ENCODE measurements at places on chromosomes 5 and 9.

DNA sequence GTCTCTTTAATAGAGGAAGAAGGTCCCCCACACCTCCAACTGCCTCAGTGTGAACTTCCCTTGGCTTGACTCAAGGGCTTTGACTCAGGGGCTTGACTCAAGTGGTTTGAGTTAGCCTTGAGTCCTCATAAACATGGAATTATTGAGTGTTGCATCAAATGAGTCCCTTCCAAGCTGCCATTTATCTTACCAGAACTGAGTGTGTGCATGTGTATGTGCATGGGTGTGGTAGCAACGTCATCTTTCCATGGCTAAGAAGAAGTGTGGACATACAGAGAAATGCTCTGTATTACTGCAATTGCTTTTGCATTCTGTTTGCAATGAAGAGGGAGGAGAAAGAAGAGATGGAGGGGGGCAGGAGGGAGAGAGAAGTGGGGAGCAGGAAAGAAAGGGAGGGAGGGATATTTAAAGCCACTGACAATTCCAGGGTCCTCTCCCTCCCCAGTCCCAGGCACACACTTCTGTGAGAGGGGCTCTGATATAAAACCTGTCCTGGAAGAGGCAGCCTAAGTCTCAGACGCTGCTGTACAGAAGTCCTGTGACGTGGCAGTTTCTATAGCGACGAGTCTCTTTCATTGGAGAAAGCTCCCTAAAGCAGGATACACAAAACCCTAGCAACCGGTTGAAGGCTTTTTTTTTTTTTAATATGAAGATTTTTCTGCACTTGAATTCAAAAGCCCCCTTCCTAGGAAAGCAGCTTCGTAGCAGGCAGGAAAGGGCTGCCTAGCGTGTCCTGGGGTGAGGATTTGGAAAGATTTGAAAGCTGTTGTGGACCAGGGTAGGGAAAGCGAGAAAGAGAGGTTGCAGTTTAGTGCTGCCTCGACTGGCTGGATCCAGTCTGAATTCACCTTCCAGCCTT is 93.3 kb upstream of the MAP1B start:
- DNase-seq: no peak

- DNase-seq: no peak
Observed at GRCh38 chr9:123150708-123151503, 117.4 kb downstream of the GPR21 start.

DNA sequence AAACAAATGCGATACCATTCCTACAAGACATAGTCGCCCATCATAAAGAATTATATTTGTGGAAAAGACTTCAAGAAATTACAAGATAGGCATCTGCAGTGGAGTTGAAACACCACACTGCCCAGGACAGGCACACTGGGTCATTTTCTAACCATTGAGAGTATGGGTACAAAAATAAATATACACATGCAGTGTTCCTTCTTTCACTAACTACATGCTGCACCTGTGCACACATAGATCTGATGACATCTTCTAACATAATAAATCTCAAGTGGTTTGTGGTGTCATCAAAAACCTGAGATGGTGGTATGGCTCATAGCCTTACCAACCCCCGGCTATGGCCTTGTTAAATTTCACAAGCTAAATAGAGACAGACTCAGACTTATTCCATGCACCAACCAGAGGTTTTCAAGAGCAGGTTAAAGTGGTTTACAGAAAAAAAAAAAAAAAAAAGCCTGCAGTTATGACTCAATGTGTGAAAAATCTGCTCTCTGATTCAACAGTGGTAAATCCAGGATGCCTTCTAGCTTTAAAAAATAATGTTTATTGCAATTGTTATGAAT is 12.4 kb upstream of the NFIB start:
- no peak for DNase-seq

GRCh38 chr9:116452634-116453033 is 234.5 kb upstream of the TRIM32 start:
- DNase-seq: no peak

DNA sequence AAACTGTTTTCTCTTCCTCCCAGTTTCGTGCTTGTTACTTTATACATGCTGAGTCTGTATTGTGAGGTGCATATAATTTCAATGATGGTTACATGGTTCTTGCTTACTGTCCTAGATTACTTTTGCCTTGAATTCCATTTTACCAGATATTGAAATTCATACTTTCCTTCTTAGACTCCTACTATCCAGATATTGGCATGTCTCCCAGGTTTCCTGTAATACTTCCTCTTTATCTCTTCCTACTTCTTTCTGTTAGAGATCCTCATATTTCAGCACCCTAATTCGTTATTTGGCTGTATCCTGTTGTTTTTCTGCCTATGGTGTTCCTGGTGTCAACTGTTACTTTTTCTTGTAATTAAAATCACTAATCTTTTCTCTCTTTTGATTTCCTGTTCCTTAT is 522.1 kb downstream of the CCDC171 start:
- no peak for DNase-seq

GRCh38 chr5:109350537-109351270 is 59.1 kb downstream of the PJA2 start:
- DNase-seq: no peak

GRCh38 chr5:52789378-52789777 is 1.7 kb downstream of the ITGA1 start:
- no peak for DNase-seq

GRCh38 chr9:89461265-89461664 is 36.6 kb downstream of the SEMA4D start:
- DNase-seq: no peak

DNA sequence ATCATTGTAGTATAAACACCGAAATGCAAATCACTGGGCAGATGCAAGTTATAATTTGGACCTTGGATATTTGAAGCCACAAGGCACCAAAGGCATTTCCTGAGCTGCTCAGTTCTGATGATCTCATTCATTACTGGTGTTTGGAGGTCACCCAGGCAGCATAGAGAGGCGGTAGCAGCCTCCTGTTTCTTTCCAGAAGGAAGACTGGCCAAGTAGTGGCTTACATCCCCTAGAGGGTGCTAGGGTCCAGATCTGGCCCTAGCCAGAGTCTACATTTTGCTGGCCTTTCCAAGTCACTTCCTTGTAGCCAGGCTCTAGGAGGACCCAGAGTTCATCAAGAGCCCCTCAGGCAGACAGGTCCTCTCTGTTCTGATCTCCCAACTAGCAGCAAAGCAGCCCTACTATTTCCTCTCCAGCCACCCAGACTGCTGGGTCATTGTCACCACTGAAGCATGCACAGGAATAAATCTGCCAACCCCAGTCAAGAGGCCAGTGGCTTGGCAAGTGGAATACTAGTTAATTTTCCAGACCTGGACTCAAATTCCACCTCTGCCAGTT is 33.4 kb upstream of the TTC1 start:
- no peak for DNase-seq

DNA sequence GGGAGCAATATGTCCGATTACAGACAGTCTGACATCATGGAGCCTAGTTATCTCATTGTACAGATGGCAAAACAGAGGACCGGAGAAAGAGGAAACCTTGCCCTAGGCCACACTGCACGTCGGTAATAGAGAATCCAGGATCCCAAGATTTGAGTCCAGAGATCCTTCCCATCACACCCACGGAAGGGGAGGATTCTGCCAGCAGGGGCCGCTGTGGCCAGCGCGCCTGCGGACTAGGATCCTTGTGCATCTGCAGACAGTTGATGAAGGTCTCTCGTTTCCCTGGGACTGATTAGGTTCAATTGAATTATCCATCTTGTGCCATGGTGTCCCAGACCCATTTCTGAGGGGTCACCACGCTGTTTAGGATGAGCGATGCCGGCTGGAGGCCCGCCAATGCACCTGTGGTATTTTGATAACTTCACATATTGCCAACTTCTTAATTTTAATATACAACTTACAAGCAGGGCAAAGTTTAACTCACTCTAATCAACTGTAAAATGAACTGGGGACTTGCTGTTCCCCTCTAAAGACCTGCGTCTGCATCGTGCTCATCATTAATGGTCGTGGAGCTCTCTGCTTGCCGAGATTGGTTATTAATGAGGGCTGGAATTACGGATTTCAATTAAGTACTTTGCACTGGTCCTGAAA is 592.7 kb upstream of the BRINP1 start:
- DNase-seq: no peak

DNA sequence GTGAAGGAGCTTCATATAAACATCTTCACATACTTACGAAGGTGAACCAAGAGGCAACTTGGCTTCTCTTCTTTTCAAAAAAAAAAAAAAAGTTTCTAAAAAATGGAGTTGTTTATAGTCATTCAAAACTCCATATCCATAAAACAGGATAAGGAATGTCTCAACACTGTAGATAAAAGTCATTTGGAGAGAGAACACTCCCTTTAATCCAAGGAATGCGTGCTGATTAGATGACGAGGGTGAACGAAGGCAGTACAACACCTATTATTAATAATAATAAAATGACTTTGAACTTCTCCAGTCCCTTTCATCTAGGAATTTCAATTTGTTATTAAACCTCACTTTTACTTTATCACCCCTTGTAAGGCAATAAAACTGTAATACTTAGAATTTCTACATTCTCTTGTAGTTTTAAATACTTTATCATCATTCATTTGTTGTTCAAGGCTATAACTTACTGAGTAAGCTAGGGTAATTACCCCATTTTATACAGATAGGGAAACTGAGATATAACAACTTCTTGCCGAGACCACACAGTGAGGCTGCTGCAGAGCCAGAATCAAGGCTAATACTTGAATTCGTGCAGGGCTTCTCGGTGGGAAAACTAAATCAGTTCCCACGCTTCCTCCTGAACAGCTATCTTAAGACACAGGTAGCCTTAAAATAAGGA is 377.1 kb downstream of the EFNA5 start:
- no peak for DNase-seq

GRCh38 chr9:93533863-93534262 is 42.5 kb upstream of the PHF2 start:
- DNase-seq: no peak

DNA sequence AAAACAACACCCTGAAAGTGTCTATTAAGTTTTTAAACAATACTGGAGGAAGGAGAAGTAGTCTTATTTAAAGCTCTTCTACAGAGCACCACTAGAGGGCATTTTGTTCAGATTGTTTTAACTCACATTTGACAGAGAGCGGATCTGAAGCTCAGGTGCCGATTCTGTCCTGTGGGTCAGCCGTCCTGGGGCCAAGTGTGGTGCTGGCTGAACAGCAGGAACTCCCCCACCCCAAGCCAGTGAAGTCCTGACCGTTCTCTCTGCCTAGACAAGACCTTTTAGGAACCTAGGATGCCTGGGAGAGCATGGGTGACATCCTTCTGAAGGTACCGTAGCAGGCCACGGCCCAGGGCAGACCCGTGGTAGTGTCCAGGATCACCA is 3.9 kb downstream of the EXOC3 start:
- DNase-seq: no peak

DNA sequence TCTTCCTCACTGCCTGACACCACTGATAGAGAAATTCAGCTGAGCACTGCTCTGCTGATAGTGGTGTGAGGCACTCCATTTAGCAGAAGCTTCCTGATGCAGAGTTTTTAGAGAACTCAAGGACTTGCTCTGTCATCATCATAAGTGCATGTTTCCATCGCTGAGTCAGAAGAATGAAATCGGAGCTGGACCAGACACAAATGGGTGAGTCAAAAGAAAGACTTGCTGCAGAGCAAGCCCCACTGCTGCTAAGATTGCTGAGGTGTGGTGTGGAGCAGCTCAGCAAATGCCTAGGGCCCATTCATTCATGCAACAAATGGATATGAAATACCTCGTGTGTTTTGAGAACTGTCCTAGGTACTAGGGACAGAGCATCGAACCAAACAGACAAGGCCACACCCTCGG is 410.2 kb upstream of the SLC30A5 start:
- DNase-seq: no peak

GRCh38 chr9:87554171-87554910 is 56.7 kb downstream of the DAPK1 start:
- no peak for DNase-seq

DNA sequence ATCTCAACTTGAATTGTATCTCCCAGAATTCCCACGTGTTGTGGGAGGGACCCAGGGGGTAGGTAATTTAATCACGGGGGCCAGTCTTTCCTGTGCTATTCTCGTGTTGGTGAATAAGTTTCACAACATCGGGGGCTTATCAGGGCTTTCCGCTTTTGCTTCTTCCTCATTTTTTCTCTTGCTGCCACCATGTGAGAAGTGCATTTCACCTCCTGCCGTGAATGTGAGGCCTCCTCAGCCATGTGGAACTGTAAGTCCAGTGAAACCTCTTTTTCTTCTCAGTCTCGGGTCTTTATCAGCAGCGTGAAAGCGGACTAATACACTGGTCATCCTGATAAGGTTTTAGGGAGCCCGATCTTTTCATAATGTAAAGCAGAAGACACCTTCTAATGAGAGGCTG is 687.0 kb upstream of the FTMT start:
- no peak for DNase-seq
